ENCODE measurements at places on chromosomes 3 and 15.

DNA sequence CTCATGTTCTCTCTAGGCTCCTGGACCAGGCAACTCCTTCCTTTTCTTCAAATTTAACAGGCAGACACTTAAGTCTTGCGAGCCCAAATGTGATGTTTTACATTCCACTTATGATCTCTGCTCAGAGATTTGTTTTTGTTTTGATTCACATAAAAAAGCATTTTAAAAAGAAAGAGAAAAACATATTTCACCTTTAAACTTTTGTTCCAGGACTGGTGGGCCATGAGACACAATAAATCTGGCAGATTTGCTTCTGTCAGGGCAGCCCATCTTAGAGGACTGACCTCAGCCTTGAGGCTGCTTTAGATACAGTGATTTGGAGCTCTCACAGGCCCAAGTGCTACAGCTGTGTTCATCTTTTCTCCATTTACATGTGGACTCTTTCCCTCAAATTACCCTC lies 52.0 kb downstream of the CMSS1 start:
- DNase-seq, result no peak

DNA sequence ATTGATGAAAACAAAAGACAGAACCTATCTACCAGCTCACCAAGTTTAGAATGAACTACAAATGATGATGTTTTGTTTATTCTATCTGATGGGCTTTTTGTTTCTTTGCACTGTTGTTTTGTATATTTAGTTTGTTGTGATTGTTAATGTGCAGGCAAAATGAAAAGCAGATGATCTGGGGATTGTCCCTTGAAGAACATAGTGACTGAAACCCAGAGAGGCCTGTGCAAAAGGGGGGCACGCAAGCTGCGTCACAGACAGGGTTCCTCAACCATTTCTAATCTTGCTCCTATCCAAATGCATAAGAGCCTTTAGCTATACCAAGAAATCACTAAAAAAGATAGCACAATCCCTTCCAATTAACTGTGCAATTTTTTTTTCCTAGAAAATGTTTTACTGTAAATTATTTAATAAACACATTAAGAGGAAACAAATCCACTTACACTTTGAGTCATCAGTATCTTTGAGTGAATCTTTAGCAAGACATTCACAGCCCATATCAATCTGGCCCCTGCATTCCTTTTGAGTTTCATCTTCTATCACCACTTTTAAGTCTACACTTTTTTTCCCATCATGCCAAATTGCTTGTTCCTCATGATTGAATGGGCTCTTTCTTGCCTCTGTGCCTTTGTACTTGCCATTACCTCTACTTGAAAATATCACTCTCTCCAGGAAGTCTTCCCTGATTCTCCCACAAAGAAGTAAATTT lies 220.3 kb downstream of the ATP8B4 start:
- DNase-seq, result no peak

DNA sequence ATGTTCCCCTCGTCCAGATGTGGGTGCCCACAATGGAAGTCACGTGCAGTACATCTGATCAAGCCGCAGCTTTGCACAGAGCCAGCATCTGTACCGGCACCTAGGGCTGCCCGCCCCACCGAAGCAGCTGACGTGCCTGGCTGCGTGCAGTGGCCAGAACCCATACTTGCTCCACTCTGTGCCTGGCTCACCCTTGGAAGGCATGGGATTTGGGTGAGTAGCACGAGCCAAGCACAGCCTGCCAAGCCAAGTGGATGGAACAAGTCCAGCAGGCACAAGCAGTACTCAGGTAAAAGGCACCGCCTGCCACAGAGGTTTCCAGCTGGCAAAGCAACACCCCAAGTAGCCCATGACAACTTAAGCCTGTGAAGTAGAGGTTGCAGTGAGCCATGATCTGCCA lies 261.3 kb downstream of the TBC1D5 start:
- no peak for DNase-seq

GRCh38 chr3:117059067-117059955 lies 349.7 kb downstream of the TUSC7 start:
- DNase-seq, result no peak

GRCh38 chr15:74768771-74769342 lies 13.0 kb upstream of the CSK start:
- DNase-seq, result peak; percentile 54

- DNase-seq, result no peak
These were observed 6.7 kb upstream of the OR5H14 start for GRCh38 chr3:98140531-98140930.

DNA sequence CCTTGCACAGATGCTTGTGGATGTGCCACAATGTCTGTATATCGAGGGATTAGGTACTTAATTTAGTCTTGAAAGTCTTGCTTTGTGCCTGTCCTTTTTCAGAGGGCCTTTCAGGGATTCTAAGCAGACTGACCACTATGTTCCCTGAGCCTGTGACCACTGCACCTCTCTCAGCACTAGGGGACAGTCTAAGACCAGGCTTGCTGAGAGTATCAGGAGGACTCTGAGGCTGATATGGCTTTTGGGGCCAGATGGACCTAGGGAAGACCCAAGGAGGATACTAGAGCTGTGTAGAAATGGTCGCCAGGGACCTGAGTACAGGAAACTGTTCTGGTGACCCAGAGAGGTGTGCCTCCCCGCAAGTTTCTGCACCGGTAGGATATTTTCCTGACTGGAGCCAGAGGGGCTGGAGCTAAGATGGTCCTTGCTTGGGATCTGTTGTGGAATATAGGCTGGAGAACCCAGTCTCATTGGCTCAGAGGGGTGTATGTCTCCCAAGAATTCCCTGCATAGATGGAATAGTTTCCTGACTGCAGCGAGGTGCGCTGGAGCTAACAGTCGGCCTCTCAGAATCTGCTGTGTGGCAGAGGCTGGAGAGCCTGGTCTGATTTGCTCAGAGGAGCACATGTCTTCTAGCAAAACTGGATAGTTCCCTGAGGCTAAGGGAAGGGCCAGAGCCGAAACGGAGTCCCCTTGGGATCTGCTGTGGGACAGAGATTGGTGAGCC lies 213.2 kb upstream of the DCBLD2 start:
- no peak for DNase-seq

DNA sequence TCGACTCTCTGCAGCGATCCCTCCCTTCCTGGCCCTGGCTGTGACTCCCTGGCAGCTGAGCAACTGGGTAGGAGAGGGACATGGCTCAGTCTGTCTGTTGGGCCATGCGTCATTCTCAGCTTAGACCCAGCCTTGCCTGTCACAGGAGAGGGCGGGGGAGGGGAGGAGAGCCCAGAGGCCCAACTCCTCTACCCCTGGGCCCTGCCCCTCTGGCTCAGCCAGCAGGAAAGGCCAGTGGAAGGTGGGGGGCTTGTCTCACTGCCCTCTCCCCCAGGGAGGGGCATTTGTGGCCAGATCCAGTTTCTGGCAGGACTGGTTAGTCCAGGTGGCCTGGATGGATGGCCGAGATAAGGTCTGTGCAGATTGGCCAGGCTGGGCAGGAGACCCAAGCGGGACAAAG lies 31.6 kb downstream of the DNAJB8 start:
- DNase-seq, result no peak

- DNase-seq, result no peak
These were observed 58.5 kb downstream of the ST6GAL1 start for GRCh38 chr3:186988806-186989205.

GRCh38 chr3:32140943-32141342 lies 34.5 kb downstream of the GPD1L start:
- no peak for DNase-seq

GRCh38 chr3:24503616-24504113 lies 9.0 kb upstream of the THRB start:
- no peak for DNase-seq

DNA sequence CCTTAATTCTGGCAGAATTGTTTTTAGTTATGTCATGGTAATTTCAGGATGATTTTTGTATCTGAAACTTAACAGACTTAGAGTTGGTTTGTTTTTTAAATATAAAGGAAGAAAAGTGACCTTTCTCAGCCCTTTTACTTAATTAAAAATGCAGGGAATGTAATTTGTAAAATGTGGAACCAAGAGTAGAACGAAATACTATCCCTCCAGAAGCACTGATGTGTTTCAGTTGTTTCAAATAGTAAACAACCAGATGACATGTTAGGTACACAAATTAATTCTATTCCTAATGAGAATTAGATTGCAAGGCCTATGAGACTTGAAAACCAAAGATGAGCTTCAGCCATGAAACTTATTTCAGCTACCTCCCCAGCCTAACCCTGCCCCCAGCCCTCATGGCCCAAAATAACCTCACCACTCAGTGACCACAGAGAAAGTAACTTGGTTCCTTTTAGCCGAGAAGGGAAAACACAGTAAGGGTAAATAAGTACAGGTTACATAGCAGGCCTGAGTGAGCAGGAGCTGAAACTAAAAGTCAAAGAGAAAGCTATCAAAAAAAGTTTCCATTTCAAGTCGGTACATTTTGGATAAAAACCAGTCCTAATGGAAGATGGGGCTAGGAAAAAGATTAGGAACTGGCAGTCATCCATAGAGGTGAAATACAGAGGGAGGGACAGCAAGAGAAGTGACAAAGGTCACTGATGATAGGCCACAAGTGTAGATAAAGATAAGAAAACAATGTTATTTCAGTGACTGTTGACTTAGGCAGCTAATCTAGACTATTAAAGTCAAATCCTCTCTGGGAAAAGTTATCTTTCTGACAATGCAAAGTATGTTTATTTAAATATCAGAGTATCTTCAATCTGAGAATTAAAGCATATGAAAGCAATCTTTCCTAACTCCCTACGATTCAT lies 23.2 kb downstream of the SENP8 start:
- no peak for DNase-seq

GRCh38 chr15:74389241-74390048 lies 22.0 kb upstream of the CYP11A1 start:
- no peak for DNase-seq

GRCh38 chr3:185330644-185331043 lies 32.3 kb upstream of the MAP3K13 start:
- DNase-seq, result no peak

DNA sequence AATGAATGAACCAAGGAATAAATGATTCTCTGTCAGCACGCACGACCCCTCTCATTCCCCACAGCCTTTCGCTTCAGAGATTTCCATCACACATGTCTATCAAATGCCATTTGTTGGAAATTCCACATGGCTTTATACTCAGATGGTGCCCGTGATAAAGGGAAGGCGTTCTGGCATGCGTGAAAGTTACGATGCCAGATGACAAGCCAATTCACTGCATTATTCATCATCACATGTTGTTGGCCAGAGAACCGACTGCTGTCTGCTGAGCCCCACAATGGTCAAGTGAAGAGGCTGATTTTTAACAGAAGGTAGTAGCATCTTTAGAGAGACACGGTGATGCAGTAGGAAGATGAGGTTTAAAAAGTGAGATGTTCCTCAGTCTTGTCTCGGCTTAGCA lies 74.1 kb upstream of the FRMD4B start:
- no peak for DNase-seq

DNA sequence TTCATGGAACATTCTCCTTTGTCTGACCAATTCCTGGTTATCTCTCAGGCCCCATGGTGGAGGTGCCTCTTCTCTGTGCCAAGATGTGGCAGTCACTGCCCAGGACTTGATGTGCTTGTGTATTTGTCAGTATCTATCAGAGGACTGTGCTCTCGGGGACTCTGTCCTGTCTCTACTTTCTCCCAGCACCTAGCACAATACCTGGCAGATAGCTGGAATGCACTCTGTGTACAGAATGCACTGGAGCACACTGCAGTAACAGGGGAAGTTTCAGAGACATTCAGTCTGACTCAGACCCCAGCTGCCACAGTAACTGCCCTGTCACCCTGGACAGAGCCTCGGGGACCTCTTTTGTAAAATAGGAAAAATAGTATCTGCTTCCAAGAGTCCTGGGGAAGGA lies 34.6 kb upstream of the SV2B start:
- DNase-seq, result no peak

- no peak for DNase-seq
These were observed 227.3 kb upstream of the IL12A start for GRCh38 chr3:159761369-159761768.

GRCh38 chr15:23687143-23687470 lies at the start of gene NDN:
TSS of gene NDN (minus strand) at chr15:23687305. CDS start at chr15:23687217, 88 bp downstream.
- no peak for DNase-seq

DNA sequence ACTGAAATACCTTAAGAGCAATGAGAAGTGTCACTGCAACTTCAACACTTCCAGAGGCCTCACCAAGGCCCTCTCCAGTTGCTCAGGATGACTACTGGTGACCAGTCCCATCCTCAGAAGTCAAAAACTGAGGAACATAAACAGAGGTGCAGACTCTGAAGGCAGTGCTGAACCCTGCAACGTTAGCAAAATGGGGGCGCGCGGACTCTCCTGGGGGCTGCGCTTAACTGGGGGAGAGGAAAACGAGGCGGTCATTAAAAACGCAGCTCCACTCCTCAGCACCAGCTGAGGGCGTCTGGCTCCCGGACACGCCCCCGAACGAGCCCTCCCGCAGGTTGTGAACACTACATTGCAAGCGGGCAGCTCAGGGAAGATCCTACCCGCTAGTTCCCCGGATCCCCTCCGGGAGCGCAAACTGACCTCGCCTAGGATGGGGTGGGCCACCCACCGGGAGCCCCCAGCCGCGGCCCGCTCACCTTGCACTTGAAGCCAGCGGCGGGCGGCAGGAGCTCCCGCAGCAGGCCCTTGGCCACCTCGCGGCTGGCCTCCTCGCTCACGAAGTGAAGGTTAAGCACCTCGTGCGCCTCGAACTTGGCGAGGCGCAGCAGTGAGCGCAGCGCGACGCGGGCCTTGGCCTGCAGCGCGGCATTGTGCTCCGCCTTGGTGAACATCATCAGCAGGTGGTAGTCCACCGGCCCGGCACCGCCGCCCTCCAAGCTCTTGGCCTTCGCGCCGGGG lies 711 bp downstream of the XXYLT1 start:
- no peak for DNase-seq

GRCh38 chr3:111314898-111315297 lies 227.1 kb upstream of the CD96 start:
- no peak for DNase-seq

GRCh38 chr3:48285132-48285531 lies 44.2 kb downstream of the ZNF589 start:
- DNase-seq, result no peak

DNA sequence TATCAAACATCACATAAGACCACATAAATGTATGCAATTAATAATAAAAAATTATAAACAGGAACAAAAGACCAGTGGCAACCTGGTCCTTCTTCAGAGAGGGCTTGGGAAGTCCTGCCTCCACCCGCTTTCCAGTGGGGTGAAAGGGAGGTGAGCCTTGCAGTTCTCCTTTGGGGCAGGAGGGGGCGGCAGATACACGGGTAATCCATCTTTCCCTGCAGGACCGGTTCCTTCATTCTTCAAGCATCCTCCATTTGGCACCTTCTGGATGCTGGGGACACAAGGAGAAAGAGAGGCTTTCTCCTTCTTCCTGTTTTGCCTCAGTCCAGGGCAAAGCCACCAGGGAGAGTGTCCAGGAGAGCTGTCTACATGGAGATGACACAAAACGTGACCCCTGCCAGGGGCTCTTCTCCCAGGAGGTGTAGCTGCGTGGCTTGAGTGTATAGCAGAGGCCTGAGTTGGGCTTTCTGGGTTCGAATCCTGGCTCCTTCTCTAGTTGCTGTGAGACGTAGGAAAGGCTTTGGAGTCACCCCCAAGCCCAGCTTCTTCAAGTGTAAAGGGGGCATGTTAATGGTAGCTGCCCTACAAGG lies 23.2 kb downstream of the RPLP1 start:
- DNase-seq, result peak; percentile 67

GRCh38 chr3:190387578-190388213 lies at the start of gene CLDN16:
TSS of gene CLDN16 (plus strand) at chr3:190388163. CDS start at chr3:190388330, 167 bp downstream.
- DNase-seq, result no peak
